CD4-positive, alpha-beta T cell treated with Interleukin-4 for 4 hours (primary cell): ENCODE measurements at places on chromosomes 16 and 17.

- DNase-seq: no peak
Measured at GRCh38 chr16:63385714-63386432, 1349.6 kb upstream of the CDH8 start.

GRCh38 chr16:87765473-87765775, 362 bp downstream of the KLHDC4 start:
- DNase-seq: no peak

- DNase-seq: no peak
Measured at GRCh38 chr16:14350081-14350480, 279.0 kb downstream of the MRTFB start.

DNA sequence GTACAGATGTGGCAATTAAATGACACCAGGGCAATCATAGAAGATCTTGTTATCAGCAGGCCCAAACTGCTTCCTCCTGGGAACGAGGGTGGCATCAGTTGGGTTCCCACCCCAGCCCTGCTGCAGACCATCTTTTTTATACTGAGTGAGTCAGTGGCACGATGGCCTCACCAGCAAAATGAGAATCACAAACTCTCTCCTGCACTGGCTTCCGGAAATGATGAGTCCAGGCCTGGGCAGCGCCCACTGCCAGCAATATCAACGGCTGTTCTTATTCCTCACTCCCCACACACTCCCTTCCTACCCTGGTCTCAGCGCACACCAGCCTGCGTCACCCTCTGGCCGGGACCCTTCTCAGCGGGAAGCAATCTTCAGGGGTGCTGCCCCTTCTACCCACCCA, 340.3 kb downstream of the FOXL1 start:
- DNase-seq: no peak

DNA sequence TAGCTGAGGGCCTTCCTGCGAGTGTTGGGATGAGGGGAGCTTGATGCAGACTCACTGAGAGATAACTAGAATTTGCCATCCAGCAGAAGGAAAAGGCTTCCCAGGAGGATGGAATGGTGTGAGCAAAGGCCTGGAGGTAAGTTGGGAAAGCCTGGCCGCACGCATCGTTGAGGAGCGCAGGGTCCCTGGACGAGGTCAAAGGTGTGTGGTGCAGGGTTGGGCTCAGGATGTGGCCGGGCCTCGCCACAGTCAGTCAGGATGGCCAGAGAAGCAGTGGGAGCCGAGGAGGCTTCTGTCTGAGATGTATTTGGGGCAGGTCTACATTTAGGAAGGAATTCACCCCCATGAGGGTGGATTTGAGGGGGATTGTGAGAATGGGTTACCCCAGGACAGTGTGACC, 16.4 kb downstream of the DRC3 start:
- DNase-seq: no peak

- DNase-seq: no peak
Measured at GRCh38 chr16:48901712-48902374, 291.9 kb upstream of the N4BP1 start.

GRCh38 chr17:39924691-39925055, 2.7 kb downstream of the ORMDL3 start:
- DNase-seq: no peak

- no peak for DNase-seq
Measured at GRCh38 chr17:2396192-2396567, 4.7 kb downstream of the MNT start.

- DNase-seq: no peak
Measured at GRCh38 chr17:7502987-7503386, 18.8 kb downstream of the POLR2A start.

- DNase-seq: no peak
Measured at GRCh38 chr16:73753931-73754330, 542.7 kb upstream of the PSMD7 start.

DNA sequence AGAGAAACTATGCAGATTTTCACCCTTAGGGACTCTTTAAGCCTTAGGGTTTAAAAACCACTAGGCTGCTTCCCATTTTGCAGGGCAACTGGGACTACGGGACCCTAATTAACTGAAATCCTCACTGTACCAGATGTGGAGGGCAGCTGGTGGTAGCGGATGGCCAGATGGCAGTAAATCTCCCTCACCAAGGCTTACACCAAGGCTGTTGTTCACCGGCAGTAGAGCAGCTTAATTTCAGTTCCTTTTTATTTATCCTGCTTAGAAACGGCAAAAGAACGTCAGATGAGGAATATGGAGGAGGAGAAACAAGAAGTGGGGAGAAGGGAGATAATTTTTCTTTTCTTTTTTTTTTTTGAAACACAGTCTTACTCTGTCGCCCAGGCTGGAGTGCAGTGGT, 6.5 kb downstream of the ABHD15 start:
- no peak for DNase-seq

- DNase-seq: no peak
Measured at GRCh38 chr17:44353672-44354331, 8.7 kb downstream of the GRN start.

DNA sequence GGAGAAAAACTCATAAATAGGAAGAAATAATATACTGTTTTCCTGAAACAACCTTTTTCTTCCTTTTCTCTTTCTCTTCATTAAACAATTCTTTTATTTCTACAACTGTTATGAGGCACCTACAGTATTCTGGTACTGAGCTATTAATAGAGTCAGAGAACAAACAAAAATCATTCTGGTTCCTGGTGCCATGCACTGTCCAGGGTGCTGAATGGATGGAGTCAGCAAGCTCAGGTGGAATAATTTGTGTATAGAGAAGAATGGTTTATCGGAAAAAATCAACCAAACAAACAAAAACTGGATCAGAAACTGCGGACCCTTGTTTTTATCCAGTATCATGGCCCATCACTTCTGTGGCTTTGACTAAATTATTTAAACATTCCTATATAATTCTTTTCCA, 430.3 kb upstream of the GOT2 start:
- no peak for DNase-seq

- no peak for DNase-seq
Measured at GRCh38 chr17:58621174-58621573, 70.7 kb downstream of the TEX14 start.

- no peak for DNase-seq
Measured at GRCh38 chr17:45063198-45063597, 2.1 kb downstream of the NMT1 start.

DNA sequence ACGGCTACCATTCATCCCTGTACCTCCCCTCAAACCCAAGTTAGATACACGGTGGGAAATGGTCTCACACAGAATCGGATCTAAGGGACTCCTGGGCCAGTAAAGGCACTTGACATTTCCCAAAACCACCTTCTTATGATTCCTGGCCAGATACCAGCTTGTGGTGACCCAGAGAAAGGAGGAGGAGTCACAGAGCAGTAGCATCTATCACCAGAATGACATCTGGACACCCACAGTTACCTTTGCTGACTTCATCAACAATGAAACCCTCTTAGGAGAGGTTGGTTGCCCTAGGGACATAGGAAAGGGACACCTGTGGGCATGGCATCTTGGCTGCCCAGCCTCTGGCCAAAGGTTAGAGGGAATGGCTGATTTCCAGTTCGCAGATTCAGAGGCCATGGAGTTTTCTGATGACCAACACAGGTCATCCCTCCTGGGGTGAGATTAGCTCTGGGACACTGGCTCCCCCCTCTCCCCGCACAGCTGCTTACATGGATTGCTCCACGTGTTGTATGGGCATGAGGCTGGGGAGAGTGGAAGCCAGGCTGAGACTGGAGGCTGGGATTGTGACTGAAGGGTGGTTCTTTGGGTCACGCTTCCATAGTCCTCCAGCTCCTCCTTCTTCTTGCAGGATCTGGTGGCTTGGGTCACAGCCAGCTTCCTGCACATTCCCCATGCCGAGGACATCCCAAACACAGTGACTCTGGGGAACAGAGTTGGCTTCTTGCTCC, 1.4 kb upstream of the AOC3 start:
- DNase-seq: no peak

GRCh38 chr16:84390131-84390785, 21.9 kb downstream of the ATP2C2 start:
- no peak for DNase-seq

- DNase-seq: no peak
Measured at GRCh38 chr16:89473136-89473712, 17.1 kb downstream of the ANKRD11 start.

DNA sequence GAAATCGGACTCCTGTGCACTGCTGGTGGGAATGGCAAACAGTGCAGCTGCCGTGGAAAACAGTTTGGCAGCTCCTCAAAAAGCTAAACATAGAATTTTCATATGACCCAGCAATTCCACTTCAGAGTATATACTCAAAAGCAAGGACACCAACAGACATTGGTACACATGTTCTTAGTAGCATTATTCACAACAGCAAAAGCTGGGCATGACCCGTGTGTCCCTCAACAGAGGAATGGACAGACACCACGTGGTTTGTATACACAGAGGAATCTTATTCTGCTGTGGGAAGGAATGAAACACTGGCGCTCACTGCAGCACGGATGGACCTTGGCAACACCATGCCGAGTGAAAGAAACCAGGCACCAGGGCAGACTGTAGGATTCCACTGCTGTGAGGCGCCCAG, 16.0 kb downstream of the NPTX1 start:
- DNase-seq: no peak

DNA sequence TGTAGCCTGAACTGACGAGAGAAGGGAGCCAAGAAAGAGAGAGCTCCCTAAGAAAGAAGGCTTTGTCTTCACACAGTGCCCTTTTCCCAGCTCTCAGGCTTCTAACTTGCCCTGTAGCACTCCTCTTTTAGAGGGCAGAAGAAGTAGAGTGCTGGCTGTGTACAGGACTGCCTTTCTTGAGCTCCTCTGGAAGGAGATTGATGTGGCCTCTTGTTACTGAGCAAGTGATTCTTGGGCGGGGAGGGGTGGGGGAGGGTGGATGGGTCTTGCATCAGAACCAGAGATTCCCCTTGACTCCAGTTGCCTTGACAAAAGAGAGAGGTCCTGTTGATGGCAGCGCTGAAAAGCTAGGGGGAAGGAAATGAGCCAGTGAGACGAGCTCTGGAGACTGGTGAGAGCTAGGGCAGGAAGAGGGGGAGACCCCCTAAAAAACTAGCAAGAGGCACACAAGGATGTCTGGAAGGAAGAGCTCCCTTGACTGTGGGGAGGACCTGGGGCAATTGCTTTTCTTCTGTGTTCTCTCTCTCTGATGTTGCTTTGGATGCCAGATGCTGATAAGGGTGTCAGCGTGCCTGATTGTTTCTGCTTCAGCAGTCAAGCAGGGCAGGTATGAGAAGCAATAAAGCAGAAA, 18.4 kb downstream of the GPR179 start:
- no peak for DNase-seq

DNA sequence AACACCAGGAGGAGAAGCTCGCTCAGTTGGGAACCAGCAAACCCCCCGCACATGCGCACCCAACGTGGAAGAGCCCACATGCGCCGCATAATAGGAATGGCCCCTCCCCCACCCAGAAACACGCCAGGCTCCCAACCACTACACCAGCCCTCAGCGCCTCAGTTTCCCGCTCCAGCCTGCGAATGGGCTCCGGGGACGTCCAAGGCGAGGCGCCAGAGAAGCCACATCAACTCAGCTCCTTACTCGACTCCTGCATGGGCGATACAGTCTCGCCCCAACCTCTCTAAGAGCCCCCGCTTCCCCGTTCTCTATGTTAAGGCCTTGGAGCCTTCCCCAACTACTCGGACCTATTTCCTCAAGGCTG, 504 bp downstream of the SRSF1 start:
- DNase-seq: peak; percentile 34

DNA sequence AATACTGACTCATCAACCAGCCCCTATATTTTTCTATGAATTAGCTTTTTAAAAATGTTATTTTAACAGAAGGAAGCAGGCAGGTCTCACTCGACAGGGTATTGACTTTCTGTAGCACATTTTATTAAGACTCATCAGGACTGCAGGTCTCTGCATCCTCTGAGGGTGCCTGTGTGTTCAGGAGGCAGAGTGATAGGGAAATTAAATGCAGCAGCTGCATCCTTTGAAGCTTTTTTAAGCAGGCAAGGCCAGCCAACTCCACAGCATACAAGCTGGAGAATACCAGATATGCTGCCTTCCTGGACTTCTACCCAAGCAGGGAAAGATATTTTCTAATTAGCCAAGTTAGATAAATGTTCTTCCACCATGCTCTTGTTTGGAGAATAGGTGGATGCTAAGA, 124.9 kb downstream of the WSCD1 start:
- DNase-seq: no peak

- DNase-seq: no peak
Measured at GRCh38 chr17:42775534-42776098, 2.4 kb downstream of the VPS25 start.

DNA sequence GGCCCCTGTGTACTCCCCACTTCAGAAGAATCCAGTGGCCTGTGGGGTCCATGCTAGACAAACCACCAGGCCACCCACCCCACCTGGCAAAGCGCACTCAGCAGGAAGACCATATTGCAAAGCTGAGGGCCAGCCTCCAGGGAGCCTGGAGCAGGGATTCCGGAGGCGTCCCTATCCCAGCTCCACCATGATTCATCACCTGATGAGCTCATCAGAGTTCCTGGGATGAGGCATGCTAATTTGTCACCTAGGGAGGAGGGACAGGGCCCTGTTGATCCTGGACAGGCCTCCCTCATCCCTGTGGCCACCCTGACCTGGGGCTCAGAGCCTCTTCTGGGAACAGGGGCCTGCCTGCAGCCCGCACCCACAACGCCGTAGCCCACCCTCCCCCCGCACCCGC, 131.6 kb upstream of the PLCG2 start:
- DNase-seq: no peak

GRCh38 chr16:11322823-11323222, 22.4 kb upstream of the RMI2 start:
- DNase-seq: no peak

DNA sequence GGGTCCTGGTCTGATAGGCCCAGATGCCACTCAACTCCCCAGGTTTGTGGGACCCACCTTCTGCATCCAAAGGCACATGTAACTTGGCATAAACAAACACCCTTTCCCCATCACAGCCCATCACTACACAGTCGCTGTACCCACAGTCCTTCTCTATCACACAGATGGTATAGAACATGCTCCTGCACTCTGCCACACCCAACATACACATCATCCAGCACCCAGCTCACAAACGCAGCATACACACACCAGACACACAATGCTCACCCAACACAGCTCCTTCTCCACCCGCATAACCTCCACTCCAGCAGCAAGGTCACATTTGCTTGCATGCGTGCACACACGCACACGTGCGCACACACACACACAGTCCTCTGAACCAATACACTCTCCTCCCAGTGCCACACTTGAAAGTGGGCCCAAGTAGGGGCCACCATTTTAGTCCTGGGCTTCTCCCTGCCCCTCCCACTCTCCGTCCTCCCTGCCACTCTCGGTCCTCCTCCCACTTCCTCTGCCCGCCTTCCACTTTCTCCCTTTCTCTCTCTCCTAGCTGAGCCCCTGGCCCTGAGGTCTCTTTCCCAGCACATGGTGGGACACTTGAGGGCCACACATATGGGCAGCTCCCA, 8.5 kb upstream of the TMEM92 start:
- no peak for DNase-seq

GRCh38 chr17:81518113-81518784, 5.7 kb upstream of the ACTG1 start:
- no peak for DNase-seq

DNA sequence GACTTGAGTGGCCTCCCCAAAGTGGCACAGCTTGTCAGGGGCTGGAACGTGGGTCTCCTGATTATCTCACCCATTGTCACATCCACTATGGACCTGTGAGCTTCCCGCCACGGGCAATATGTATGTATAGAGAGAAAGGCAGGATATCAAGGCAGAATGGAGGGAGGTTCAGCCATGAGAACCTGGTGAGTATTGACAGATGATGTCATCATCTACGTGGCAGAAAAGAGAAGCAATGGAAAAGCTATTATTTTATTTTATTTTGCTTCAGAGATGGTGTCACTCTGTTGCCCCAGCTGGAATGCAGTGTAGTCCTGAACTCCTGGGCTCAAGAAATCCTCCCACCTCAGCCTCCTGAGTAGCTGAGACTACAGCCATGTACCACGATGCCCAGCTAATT, 13.4 kb upstream of the PDK2 start:
- DNase-seq: no peak

- no peak for DNase-seq
Measured at GRCh38 chr17:7705269-7706255, 560 bp downstream of the EFNB3 start.
